AML-193 (cell line): ENCODE measurements at places on chromosomes 16 and 17.

- DNase-seq: no peak
Measured at GRCh38 chr17:31392856-31393748, 1.6 kb downstream of the RAB11FIP4 start.

- no peak for DNase-seq
Measured at GRCh38 chr17:63171428-63172393, 205.7 kb downstream of the TANC2 start.

DNA sequence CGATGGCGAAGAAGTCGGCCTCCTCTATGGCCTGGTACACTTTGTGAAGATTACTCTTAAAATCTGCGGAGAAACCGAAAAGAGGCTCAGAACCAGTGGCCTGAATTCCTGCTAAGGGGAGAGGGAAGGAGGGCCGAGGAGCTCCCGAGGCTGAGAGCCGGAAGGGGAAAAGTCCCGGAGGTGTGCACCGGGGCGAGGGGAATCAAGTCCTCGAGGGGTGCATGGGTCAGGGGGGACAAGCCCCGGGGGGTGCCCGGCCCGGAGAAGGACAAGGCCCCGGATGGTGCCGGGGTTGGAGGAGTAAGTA lies 495 bp downstream of the PARN start:
- no peak for DNase-seq

- DNase-seq: no peak
Measured at GRCh38 chr16:78065319-78065718, 34.1 kb upstream of the WWOX start.

DNA sequence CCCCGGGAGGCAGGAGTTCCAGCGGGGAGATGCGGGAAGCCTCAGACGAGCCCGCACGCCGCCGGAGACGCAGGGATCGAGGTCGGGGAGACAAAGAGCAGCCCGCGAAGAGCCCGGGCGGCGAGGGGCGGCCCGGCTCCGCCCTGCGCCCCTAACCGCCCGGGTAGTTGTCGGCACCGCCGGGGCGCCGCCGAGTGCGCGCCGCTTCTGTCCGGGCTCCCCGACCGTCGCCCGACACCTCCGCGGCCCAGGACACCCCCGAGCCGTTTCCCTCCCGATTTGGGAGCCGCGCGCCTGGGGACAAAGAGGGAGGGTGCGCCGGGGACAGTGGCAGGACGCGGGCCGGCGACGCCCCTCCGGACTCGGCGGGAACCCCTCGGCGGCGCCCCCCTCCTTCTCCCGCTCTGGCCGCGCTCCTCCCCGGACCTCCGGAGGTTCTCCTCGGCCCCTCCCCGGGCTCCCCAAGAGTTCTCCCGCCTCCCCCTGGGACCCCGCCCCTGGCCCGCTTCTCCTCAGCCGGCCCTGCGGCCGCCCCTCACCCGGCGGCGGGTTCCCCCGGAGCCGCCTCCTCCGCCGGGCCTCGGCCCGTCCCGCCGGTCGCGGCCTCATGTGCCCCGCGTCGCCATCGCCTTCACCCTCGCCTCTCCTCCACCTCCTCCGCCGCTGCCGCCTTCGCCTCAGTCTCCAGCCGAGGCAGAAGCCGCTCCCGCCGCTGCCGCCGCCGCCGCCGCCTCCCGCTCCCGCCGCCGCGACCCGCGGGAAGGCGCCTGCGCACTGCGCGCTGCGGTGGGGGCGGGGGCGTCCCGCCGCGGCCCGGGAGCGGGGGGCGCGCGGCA lies at the start of gene GJC1:
GJC1 (minus strand) TSS at position 765 of the 836 bp plus-strand sequence. CDS start 24,470 bp downstream, outside the sequence.
- no peak for DNase-seq

- DNase-seq: no peak
Measured at GRCh38 chr17:62693616-62694409, 66.3 kb downstream of the MRC2 start.

DNA sequence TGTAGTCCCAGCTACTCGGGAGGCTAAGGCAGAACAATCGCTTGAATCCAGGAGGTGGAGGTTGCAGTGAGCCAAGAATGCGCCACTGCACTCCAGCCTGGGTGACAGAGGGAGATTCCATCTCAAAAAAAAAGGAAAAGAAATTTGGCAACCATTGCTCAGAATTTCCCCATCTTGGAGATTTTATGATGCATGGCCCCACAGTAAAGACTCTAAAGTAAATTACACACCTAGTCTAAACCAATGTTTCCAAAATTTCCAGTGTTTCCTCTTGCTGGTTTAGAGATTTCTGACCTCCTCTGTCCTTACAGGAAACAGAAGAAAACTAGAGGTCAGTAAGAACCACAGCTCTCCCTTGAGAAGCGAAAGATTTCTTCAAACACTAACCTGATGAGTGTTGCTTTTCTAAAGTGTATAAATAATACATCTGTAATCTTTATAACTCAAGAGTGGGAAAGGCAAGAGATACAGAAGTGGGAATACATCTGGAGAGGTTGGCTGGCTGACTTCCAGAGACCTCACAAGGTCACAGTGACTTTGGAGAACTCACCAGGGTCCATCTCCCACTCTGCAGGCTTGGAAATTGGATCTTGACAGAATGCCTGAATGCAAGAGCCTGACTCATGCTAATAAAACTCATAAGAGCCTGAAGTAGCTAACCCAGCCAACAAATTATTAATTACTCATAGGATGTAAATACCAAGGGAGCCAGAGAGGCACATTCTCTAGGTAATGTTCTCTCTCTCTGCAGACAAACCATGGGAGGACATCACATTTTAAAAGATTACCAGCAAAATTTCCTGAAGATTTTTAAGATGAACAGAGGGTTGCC lies 8.8 kb downstream of the ADAT1 start:
- no peak for DNase-seq

DNA sequence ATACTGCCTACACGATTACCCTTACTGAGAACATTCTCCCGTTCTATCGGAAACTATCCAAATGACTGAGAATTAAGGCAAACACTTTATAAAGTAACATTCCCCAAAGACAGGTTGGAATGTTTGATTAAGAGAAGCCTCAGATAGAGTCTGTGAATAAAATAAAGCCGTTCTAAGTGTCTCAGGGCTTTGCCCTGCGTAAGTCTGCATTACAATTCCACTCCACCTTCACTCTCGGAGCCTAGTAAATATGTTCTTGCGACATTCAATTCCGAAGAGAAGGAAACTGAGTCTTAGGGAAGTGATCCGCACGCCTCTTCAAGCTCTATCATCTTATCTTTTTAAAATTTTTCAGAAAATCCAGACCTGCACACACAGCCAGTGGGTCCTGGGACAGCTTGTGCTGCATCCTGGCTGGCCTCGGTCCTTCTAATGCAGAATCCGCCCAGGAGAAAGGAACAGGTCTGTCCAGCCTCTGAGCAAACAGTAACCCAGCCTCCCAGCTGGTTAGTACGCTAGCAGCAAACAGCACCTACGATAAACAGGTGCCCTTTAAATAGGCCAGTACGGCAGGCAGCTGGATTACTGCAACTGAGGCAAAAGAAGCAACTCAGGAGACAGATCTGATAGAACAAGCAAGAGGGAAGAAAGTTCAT lies 254.1 kb upstream of the IRX3 start:
- no peak for DNase-seq

- no peak for DNase-seq
Measured at GRCh38 chr17:51004249-51004648, 116.4 kb downstream of the SPAG9 start.

GRCh38 chr16:31043352-31043751 lies 10.0 kb downstream of the STX4 start:
- DNase-seq: no peak
